Activated T-cell treated with anti-CD3 and anti-CD28 coated beads for 1 hour (primary cell): ENCODE measurements at places on chromosomes 6 and 20.

- DNase-seq, result no peak
Observed at GRCh38 chr20:35434085-35435005, 3.7 kb downstream of the GDF5 start.

- DNase-seq, result no peak
Observed at GRCh38 chr20:58755766-58756449, 63.3 kb downstream of the NPEPL1 start.

GRCh38 chr20:24465730-24466129, 3.7 kb upstream of the SYNDIG1 start:
- no peak for DNase-seq

DNA sequence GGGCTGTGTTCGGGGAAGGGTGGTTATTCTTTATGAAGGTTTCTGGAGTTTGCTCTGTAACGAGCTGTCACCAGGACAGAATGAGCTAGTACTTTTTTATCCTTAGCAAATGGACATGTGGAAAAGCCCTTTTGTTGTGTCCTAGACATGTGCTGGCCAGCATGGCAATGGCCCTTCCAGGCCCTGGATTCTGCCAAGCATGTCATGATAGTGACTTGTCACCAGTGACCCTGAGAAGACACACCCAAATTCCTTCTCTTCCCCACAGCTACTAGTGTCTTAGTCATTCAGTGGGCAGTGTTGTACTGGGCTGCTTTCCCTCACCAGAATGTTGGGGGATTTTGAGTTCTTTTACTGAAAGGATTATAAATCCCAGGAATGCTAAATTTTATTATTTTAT, 74.0 kb upstream of the XRN2 start:
- no peak for DNase-seq

- no peak for DNase-seq
Observed at GRCh38 chr20:31472395-31473330, 2.3 kb downstream of the DEFB124 start.

- no peak for DNase-seq
Observed at GRCh38 chr6:10595731-10596664, 74.8 kb downstream of the GCNT2 start.
